ENCODE measurements at places on chromosomes 2 and 18.

DNA sequence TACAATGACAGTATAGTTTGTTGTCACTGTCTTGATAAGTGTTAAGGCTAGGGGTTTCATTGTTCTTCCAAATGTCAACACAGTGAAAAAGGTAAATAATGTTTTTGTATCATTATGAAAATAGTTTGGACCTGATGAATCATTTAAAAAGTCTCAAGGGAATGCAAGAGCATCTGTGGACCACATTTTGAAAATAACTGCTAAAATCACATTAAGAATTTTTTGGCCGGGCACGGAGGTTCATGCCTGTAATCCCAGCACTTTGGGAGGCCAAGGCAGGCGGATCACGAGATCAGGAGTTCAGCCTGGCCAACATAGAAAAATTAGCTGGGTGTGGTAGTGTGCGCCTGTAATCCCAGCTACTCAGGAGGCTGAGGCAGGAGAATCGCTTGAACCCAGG is 10.3 kb downstream of the SCN1A start:
- no peak for ATAC-seq

DNA sequence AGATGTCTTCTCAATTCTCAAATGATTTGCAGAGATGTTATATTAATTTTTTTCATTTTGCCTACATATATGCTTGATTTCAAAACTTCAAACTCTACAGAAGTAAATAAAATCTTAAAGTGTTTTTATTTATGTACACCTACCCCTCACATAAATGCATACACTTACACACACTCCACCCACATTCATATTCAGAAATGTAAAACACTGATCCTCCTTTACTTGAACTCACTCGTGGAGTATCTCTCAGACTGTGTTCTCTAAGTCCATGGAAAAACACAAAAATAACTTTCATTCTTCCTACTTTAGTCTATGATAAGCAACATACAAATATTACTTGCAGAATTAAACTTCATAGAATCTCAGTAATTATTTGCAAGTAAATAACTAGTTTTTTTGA is 209.1 kb upstream of the RBMS1 start:
- ATAC-seq: no peak

DNA sequence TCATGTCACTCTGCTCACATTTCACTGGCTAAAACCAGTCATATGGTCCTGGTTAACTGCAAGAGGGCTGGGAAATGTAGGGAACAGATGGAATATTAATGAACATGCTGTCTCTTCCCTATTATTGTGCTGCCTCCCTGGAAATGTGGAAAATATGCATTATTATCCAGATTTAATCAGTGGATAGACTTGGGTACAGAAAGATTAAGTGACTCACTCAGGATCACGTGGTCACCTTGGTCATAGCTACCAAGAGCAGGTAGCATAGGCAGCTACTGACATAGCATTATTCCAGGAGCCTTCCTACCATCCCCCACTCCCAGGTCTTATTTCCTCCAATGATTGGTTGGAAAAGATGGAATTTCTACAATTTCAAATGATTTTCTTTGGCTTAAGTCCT is 141.1 kb downstream of the HRH4 start:
- no peak for ATAC-seq

- no peak for ATAC-seq
These were observed 194.1 kb downstream of the TPGS2 start for GRCh38 chr18:36634573-36635216.

DNA sequence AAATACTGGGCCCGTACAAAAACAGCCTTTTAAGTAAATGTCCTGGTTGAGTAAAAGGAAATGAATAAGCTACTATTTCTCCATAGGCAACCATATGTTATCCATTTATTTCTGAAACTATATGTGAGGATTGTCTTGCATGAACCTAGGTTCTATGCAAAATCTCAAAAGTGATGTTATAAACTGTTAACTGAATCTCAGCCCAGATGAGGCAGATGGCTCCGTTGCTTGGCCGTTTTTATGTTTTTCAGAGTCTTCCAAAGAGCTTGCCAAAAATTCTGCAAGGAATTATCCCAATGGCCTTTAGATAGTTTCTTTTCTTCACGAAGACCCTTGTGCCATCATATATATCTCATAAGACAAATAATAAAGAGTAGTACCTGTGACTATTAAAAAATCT is 1669.5 kb upstream of the DDX18 start:
- ATAC-seq: no peak

GRCh38 chr18:3054780-3055179 is 41.8 kb upstream of the LPIN2 start:
- ATAC-seq: no peak

DNA sequence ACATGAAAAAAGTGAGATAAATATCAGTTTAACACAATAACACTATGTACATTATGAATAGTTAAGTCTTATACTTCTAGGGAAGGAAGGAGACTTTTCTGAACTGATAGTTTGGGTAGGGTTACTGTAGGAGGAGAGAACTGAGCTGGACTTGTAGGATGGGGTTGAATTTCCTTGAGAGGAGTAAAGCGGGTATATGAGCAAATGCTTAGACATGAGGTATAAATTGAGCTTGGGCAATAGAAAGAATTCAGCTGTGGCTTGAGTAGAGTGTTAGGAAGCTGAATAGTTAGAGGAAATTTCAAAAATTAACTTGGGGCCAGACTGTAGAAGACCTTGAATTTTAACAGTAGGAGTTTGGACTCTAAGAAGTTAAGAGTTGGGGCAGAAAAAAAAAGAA is 45.1 kb downstream of the LCLAT1 start:
- ATAC-seq: no peak

DNA sequence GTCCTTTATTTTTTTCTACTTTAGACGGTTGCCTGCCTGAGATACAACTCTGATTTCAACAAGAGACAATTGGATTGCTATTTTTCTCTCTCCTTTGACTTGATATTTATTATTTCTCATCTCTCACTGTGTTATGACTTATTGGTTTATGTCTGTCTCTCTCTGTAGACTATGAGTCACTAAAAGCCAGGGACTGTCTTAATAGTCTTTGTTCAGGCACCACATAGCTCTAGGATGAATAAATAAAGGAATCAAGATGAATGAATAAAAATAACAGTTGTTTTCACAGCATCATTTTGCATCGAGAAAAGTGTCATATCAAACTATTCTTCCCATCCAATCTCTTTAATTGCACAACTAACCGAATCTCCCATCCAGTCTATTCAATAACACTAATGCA is 31.4 kb upstream of the CD28 start:
- ATAC-seq: no peak

DNA sequence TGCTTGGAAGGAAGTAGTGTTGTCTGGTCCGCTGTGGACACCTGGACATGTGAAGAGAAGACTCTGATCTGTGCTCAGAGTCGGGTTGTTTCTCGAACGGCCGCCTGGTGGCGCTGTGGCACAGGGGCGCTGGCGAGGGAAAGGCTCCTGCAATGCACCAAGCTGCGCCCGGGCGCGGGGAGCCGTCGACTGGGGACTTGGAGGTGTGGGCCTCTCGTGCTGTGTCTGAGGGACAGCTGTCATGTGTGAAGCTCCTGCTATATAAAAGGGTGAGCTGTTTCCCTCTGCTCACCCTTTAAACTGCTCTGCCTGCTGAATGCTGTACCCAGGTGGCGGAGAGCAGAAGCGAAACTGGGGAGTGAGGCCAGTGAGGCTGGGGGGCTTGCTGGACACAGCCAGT is 44.0 kb downstream of the GNAL start:
- peak; percentile 94 for ATAC-seq

- peak; percentile 25 for ATAC-seq
These were observed 79.6 kb upstream of the GCFC2 start for GRCh38 chr2:75790121-75790813.

- no peak for ATAC-seq
These were observed 5.1 kb downstream of the GPR75 start for GRCh38 chr2:53854678-53855077.

GRCh38 chr2:12205086-12205485 is 458.7 kb downstream of the LPIN1 start:
- no peak for ATAC-seq

GRCh38 chr2:128317181-128317898 is 1.3 kb downstream of the HS6ST1 start:
- ATAC-seq: peak; percentile 1

GRCh38 chr18:40058811-40059570 is 1896.0 kb upstream of the PIK3C3 start:
- ATAC-seq: no peak

DNA sequence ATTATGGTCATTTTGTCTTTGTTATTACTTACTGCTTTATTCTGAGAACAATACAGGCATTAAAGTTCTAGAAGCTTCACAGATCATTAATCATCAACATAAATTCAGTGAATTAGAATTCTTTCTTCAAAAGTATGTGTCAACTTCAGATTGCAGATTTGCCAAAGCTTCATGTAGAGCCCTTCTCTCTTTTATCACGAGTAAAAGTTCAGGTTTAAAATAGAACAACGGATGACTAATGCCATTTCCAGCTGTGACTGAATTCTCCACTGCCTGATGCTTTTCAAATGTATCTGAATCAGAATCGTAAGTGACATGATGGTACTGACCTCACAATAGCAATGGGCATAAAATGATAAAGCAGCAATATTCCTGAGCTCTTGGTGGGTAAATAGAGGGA is 116.0 kb downstream of the ABCA12 start:
- ATAC-seq: no peak

DNA sequence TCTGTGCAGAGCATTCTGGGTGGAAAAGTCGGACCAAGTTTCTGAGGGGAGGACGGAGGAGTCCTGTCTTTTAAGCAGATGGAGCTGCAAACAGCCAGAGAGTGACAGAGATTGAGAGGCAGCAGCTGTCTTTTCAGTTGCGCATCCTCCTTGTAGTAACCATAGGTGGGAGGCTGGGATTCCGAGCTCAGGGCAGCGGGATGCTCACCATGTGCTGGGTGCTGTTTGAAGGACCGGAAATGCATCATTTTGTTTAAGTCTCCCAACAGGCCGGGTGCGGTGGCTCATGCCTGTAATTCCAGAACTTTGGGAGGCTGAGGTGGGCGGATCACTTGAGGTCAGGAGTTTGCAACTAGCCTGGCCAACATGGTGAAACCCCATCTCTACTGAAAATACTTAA is 93.4 kb downstream of the AGAP1 start:
- no peak for ATAC-seq

GRCh38 chr2:234256516-234256915 is 206.0 kb downstream of the SPP2 start:
- no peak for ATAC-seq

GRCh38 chr2:235025800-235026536 is 74.2 kb downstream of the SH3BP4 start:
- ATAC-seq: no peak

DNA sequence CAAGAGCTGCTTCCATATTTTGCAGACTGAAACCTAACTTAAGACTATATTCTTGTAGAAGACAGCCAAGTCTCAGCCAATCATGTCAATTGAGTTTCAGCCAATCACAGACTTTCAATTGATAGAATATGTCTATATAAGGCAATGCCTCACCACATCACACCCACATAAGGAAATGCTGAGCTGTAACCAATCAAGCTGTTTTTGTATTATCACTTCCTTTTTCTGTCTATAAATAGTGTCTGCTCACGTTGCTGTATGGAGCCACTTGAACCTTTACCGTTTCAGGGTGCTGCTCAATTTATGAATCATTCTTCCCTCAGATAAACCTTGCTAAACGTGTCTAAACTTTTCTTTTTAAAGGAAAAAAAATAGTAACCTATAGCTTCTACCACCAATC is 1554.4 kb upstream of the LRRTM1 start:
- ATAC-seq: no peak

DNA sequence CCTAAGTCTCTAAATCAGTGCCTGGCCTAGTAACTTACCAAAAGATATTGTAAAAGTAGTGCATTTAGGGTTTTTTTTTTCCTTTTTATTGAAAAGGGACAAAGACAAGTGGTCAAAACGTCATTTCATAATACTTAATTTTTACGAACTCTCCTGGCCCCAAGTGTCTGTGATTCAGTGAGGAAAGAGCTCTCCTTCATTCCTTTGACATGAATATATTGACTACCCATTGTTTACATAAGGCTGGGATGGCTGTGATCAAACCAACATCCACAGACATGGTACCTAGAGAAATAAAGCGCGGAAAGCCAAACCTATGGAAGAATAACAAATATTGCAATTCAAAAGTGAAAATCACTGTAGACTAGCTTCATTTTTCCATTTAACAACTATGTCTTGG is 198.4 kb downstream of the BABAM2 start:
- ATAC-seq: no peak

- ATAC-seq: peak; percentile 72
These were observed 123.8 kb downstream of the AKAIN1 start for GRCh38 chr18:5073026-5073944.

- no peak for ATAC-seq
These were observed 45.3 kb upstream of the UGP2 start for GRCh38 chr2:63796366-63796765.

DNA sequence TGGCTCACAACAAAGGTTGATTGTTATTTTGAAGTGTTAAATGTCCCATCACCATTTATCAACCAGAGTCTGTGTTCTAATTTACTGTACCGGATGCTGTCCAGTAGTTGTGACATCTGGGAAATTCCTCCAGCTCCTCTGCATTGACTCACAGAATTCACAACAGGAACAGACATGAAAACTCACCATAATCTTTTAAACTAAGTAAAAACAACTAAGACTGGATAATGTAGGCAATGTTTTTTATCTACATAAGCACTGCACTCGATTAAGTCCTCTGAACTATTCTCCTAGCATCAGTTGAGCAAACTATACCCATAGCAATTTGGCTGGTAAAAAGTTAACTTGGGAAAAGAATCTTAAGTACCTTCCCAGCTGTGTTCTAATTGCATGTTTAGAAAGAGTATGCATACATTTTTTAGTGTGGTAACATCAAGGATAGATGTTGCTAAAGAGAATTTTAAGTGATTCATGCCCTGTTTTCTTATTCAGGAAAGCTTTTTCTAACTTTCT is 42.9 kb upstream of the MYO1B start:
- ATAC-seq: no peak

DNA sequence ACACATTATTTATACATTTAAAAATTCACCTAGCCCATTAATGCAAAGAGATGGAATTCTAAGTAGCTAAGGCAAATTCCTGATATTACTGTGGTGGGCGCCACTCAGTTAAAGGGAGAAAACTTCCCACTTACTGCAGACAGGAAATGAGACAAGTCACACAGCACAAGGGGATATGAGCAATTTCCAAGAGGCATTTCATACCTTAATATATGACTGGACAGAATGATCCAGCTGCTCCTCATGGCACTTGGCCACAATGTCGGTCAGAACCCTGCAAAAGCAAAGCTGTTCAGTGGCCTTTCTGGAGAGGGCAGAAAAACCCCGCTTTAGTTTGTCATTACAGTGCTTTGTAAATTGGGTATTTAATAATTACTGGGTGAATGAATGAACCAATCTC is 121.4 kb upstream of the CCDC195 start:
- no peak for ATAC-seq
